ENCODE measurements at places on chromosomes 7 and 10.

DNA sequence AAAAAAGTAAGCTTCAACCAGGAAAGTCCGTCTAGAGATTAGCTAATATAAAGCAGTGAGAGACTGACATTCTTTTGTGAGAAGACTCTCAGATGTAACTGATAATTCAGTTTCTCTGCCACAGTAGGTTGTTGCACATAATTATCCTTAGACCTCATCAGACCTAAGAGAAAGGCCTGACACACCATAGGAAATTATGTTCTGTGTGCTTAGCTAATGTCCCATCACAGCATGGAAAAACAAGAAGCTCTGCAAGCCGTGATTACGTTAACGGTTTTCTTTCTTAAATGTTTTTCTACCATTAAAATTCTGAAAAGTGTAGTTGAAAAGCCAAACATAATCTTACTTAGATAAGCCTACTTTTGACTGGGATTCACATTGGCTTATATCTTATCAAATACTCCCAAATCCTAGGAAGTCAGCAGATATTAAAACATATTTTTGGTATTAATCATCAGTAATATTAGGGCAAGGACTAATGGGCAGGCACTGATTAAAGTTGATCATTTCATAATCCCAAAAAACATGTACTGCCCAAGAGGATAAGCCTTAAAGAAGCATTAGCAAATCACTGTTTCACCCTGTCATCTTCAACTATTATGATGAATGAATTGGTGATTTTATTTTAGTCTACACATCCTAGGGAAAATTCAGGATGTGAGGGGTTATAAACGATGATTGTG lies 5.2 kb downstream of the CSTF2T start:
- DNase-seq: no peak

- DNase-seq: no peak
These were observed 149.9 kb downstream of the WDR37 start for GRCh38 chr10:1206101-1206500.

DNA sequence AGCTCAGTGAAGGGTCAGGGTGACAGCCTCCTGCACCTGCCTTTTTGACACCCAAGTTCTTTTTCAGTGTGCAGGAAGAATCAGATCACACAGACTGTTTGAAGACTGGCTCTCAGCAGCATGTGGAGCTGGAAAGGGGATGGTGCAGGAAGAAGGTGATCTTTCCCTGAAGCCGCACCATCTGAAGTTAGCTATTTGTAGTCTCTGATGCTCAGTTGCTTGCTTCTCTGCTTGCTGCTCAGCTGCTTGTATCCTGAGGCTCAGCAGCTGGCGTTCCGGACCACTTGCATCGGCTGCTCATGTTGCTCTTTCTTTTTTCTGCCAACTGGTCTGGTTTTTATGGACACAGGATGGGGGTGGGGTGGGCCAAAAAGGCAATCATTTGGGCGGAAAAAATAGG lies 15.8 kb upstream of the DNMBP start:
- no peak for DNase-seq

DNA sequence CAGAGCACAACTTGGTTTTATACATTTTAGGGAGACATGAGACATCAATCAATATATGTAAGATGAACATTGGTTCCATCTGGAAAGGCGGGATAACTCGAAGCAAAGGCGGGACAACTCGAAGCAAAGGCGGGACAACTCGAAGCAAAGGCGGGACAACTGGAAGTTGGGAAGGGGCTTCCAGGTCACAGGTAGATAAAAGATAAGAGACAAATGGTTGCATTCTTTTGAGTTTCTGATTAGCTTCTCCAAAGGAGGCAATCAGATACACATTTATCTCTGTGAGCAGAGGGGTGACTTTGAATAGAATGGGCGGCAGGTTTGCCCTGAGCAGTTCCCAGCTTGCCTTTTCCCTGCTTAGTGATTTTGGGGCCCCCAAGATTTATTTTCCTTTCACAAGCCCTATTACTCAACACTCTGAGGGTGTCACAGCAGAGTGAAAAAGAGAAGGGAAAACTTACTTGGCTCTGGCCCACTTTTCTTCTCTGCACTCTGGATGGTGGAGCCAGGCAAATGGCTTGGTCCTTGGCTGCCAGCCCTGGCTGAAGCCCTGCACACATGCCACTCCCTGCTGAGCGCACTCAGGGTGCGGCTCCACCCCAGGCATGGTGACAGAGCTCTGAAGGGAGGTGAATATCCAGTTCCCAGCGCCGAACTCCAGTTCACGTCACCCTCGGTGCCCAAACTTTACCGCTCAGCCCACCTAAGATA lies 46.7 kb downstream of the PARD3 start:
- DNase-seq: no peak

- DNase-seq: no peak
These were observed 10.7 kb downstream of the EBF3 start for GRCh38 chr10:129953119-129954051.

DNA sequence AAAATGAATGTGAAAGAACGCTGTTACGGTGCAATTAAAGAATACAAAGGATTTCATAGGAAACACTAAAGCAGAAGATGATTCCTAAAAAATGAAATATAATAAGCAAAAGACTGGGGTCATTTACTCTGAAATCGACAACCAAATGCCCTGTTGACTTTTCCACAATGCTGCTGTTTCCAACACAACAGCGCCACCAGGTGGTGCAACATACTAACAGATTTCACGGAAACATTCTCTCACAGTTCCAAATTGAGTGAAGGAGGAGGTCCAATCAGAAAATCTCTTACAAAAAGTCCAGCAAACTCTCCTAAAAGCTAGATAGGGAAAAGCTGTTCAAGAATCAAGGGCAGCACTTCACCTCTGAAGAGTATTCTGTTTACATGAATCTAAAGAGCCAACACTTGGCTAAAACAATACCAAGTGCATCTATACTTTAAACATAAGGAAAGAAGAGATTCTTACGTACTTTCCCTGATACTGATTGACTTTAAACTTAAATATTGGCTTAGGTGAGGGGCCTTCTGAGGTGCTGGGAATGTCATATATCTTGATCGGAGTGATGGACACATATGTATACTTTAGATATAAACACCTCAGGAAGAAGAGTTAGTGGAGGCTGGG lies 55.9 kb downstream of the UPF2 start:
- DNase-seq: peak; percentile 69

GRCh38 chr7:134750083-134751062 lies 29.1 kb upstream of the CALD1 start:
- DNase-seq: peak; percentile 48

DNA sequence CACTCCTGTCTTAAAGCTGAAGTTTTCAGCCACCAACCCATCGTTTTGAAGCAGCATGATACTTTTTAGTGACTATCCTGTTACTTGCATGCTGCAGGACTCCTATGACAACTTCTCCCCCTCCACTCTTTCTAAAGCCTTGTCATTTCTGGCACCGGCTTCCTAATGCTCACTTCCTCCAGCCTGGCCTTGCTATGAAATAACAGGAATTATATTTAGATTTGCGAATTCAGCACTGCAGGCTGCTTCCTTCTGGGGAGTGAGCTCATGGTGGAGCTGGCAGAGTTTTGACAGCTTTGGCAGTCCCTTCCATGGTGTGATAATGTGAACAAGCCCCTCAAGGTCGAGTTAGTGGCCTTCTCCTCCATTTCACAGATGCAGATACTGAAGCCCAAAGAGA lies 13.4 kb downstream of the BLNK start:
- DNase-seq: no peak

DNA sequence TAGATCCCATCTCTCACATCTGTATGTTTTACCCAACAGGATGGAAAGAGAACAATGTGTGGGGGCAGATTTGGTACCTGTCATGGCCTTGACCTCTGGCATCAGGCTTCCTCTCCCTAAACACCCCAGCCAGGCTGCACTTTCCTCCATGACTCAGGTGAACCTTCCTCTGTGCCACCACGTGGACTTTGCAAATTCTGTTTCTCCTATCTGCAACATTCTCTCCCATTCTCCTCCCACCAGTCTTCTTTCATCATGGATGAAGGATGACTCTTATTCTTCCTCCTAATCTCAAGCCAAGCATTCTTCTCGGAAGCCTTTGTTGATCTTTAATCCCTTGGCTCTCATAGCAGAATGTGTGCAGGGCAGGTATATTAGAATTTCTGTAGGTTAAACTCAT lies 355.4 kb downstream of the KCNMA1 start:
- DNase-seq: no peak

- no peak for DNase-seq
These were observed 681.3 kb downstream of the TNS3 start for GRCh38 chr7:46900312-46901263.

GRCh38 chr10:78556705-78557432 lies 511.9 kb upstream of the ZMIZ1 start:
- no peak for DNase-seq

DNA sequence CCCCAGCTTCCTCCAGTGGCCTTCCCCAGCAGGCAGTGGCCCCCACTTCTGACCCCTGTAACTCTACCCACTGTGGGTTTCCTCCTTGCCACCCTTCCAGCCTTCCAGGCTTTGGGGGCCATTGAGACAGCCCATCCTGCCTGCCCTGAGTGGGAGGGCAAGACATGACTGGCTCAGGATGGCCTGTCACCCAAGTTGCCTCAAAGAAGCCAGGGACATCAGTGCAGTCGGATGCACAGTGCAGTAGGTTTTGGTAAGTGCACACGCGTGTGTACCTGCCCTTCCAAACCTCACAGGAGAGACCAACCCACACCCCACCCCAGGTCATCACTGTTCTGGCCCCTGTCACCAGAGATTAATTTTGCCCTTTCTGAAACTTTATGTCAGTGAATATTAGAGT lies 22.7 kb downstream of the ZMIZ2 start:
- DNase-seq: no peak

DNA sequence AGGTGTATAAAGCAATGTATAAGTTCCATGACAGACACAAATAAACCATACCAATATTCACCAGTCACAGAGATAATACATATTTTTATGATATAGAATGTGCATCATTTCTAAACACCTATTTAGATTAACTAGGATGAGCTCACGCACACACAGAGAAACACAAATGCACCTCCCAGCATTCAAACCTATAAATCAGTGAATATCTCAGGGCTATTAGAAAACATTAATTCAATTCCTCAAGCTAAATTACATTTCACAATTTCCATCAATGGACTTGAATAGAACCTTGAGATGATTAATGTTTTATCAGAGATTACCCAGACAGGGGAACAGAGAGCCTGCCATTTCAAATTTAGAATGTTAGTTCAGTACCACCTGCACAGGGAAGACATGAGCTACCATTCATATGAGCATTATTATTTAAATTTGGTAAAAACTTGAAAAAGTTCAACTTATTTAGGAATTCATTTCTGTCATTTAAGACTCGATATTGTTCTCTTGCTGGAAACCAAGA lies 221.7 kb downstream of the PARD3 start:
- DNase-seq: no peak

GRCh38 chr10:47297866-47298540 lies 2.0 kb upstream of the GDF10 start:
- no peak for DNase-seq

DNA sequence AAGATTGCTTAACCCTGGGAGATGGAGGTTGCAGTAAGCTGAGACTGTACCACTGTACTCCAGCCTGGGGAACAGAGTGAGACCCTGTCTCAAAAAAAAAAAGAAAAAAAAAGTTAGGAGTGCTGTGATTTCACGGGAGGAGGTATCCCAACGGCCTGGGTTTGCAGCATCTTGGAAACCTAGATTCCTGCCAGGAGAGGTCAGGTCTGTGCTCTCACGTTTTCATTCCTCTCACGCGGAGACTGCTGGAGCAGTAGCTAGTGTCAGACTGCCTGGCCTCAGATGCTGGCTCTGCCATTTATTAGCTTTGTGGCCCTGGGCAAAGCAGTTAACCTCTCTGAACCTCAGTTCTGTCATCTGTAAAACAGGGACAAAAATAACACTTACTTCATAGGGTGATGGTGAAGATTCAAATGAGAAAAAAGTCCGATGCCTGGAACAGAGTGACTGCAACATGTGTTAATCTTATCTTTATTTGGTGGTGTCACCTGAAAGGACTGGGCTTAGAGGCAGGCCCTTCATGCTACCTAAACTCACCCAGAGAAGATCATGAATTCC lies 94.9 kb downstream of the GAD2 start:
- DNase-seq: no peak

DNA sequence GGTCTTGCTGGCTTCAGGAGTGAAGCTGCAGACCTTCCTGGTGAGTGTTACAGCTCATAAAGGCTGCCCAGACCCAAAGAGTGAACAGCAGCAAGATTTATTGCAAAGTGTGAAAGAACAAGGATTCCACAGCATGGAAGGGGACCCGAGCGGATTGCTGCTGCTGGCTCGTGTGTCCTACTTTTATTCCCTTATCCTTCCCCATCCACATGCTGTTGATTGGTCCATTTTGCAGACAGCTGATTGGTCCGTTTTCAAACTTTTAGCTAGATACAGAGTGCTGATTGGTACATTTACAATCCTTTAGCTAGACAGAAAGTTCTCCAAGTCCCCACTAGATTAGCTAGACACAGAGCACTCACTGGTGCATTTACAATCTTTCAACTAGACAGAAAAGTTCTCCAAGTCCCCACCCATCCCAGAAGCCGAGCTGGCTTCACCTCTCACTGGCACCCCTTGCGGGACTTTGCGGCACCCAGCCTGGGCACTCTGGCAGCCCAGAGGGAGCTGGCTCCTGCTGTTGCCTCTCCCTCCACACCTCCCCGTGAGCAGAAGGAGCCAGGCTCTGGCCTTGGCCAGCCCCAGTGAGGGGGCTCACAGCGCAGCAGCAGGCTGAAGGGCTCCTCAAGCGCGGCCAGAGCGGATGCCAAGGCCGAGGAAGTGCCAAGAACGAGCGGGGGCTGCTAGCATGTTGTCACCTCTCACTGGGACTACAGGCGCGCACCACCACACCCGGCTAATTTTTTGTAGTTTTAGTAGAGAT lies 369.6 kb upstream of the POT1 start:
- no peak for DNase-seq

Measured in stimulated activated CD4-positive, alpha-beta T cell treated with anti-CD3 and anti-CD28 coated beads, Interleukin-4, amount 100 ng/mL, for 4 hours (primary cell).